ENCODE measurements at places on chromosomes 7 and 10.

- no peak for DNase-seq
Measured at GRCh38 chr10:46536171-46536570, 20.3 kb downstream of the GPRIN2 start.

DNA sequence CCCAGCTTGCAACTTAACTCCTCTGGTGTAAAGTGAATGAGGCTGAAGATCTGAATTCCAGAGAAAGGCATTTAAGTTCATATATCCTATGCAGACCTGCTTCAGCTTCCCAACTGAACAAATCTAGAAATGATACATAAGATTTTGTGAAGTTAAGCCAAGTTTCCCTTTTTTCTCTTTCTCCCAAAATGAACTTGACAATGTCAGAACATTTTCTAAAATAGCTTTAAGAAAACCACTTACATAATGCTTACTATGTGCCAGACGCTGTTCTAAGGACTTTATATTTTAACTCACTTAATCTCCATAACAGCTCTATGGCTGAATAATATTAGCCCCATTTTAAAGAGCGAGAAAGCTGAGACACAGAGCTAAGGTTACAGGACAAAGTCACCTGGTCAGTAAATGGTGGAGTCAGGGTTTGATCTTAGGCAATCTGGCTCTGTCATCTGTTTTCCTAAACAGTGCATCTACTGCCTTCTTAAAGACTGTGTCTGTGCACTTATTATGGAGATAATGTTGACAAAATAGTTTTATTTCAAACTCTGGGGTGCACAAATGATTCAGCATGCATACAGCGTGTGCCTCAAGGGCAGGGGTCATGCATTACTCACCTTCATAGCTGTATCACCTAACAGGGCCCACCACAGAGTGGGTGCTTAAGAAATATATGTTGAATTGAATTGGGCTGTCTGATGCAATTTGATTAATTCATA, 66.8 kb downstream of the RHOBTB1 start:
- DNase-seq = no peak

GRCh38 chr10:95178266-95178665, 15.8 kb upstream of the ACSM6 start:
- DNase-seq = no peak

GRCh38 chr7:143360788-143361551, 1.5 kb downstream of the FAM131B start:
- DNase-seq = no peak

DNA sequence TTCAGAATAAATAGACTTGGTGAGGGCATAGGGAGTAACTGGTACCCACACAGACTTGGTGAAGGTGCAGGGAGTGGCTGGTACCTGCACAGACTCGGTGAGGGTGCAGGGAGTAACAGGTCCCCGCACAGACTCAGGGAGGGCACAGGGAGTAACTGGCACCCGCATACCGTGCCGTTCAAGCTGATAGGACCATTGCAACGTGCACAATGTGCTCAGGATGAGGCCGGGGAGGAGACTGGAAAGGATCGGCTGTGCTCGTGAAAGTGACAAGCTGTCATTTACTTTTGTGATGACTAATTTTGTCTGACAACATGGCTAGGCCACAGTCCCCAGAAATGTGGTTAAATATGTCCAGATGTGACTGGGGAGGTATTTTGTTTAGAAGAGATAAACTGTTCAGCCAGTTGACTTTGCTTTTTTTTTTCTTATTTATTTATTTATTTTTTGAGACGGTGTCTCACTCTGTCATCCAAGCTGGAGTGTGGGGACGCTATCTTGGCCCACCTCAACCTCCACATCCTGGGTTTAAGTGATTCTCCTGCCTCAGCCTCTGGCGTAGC, 76.2 kb upstream of the NMT2 start:
- DNase-seq = no peak

DNA sequence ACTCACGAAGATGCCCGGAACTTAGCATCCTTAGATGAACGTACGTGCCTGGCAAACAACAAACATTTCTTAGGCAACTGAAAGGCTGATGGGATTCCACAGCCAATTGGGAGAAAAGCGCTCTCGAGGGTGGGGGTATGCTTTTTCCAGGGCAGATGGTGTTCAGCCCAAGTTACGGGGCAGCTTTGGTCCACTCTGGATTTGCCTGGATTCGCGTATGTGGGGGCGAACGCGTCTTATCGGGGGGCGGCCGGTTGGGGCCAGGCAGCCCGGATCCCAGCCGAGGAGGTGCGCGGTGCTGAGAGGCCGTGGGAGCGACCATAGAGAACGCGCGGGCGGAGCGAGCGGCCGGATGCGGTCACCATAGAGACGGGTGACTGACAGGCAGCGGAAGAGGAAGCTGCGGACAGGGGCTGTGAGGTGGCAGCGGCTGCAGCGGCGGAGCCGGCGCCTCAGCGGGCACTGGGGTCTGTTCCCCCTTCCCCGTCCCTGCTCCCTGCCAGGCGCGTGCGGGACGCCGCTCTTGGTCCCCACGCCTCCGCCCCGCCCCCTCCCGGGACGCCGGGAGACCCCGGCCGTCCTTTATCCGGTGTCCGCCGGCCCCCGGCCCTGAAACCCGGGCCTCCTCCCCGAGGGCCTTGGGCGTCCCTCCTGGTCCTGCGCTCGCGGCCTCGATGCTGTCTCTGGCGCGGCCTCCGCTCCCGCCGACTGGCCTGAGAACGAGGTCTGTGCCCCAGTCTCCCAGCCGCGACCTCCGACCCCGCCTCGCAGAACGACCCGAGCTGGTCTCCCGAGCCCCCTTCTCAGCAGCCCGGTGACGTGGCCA, at the start of gene CHPF2:
Gene CHPF2, plus strand, starts transcription at position 393 of the 826 bp plus-strand sequence. CDS start 1,529 bp downstream, outside the sequence.
- DNase-seq = no peak

- DNase-seq = no peak
Measured at GRCh38 chr7:13032576-13032975, 345.1 kb downstream of the ARL4A start.

GRCh38 chr7:143406002-143406357, 2.7 kb downstream of the EPHA1 start:
- no peak for DNase-seq

DNA sequence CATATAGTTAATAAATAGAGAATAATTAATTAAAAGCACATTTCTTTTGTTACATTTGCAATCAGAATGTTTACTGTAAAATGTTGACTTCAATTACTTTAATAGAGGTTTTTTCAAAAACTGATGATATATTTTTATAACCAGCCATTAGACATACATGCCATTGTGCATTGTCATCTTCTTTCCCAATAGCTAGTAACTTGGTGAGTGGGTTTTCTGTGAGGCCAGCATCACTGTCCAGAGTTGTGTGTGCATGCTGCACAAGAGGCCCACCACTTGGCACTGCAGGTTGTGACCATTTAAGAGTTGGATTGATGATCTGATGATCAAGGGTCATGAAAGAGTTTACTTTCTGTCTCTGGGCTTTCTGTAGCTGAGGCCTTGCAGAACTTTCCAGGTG, 46.5 kb downstream of the TFEC start:
- no peak for DNase-seq

DNA sequence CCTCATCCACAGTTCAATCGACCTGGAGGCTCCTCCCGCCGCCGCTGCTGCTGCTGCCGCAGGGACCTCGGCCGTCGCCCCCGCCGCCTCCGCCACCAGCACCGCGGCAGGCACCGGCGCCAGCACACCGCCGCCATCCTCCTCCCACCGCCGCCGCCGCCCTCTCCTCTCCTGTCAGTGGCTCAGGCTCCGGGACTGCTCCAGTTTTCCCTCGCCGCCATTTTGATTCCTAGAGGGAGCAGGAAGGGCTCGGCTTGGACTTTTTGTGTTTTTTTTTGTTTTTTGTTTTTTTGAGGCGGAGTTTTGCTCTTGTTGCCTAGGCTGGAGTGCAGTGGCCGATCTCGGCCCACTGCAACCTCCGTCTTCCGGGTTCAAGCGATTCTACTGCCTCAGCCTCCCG, 3.0 kb upstream of the MCM10 start:
- DNase-seq = no peak

GRCh38 chr7:129523924-129524323, 21.6 kb downstream of the SMKR1 start:
- DNase-seq = no peak

- no peak for DNase-seq
Measured at GRCh38 chr7:117873310-117874190, at the start of gene CTTNBP2. Gene CTTNBP2, minus strand, starts transcription at chr7:117873441. Its CDS starts 26 bp downstream, at chr7:117873415.

DNA sequence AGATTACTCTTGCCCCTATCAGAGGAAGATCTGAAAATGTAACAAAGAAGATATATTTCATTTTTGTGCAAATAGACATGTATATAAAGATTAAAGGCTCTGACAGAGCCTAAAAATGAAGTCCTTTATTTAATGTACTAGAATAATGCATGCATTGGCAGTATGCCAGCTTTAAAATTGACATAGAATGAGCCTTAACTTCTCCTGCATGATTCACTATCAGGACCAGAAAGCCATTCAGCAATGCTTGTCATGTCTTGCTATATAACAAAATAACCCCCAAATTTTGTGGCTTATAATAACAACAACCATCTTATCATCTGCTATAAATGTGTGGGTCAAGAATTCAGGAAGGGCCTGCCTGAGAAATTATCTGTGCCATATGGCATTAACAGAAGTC, 411.9 kb downstream of the GRM8 start:
- no peak for DNase-seq

GRCh38 chr7:32239764-32240163, 169.6 kb upstream of the PDE1C start:
- peak; percentile 14 for DNase-seq

- DNase-seq = no peak
Measured at GRCh38 chr7:92848851-92849250, 12.5 kb upstream of the CDK6 start.

- no peak for DNase-seq
Measured at GRCh38 chr10:79090134-79090803, 21.5 kb downstream of the ZMIZ1 start.

- no peak for DNase-seq
Measured at GRCh38 chr7:33485747-33486493, 356.6 kb downstream of the BBS9 start.
